ENCODE measurements at places on chromosomes 1 and 21.

DNA sequence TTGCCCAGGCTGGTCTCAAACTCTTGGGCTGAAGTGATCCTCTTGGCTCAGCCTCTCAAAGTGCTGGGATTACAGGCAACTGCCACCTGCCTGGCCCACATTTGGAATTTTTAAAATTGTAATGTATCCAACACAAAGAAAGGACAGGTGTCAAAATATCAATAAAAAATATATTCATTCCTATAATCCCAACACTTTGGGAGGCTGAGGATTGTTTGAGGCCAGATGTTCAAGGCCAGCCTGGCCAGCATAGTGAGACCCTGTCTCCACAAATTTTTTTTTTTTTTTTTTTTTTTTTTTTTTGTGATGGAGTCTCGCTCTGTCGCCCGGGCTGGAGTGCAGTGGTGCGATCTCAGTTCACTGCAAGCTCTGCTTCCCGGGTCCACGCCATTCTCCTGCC, 10.0 kb downstream of the HES2 start:
- DNase-seq: no peak

DNA sequence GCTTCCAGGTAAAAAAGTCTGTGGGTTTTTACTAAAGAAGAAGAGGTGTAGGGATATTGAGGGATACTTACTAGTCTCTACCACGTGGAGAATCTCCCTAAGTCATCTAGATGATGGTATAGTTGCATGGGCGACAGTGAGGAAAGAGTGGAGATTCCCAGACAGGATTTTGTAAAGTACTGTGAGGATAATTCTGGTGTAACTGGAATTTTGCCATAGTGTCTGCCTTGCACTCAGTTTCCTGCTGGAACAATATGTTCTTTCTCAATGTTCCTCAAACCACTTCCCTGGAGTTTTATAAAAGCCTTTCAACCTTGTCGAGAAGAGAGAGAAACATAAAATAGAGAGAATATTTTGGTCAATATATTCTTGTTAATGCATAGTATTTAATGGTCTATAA, 95.1 kb upstream of the WLS start:
- no peak for DNase-seq

DNA sequence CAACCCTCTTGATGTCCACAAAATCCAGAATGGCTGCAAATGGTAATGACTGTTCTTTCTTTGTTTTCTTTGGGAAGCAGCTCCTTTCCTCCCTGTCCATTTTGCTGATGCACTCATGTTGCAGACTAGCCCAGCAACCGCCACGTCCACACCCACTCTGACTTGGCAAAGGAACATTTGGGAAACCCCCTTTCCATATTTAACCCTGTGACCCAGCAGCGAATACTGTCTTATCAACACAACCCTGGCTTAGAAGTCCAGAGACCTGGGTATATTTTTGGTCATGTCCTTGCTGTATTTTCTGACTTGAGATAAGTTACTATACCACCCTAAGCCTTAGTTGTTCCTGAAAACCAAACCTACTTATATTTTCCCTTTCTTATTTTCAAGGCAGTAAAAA, 18.1 kb upstream of the SHE start:
- DNase-seq: no peak

DNA sequence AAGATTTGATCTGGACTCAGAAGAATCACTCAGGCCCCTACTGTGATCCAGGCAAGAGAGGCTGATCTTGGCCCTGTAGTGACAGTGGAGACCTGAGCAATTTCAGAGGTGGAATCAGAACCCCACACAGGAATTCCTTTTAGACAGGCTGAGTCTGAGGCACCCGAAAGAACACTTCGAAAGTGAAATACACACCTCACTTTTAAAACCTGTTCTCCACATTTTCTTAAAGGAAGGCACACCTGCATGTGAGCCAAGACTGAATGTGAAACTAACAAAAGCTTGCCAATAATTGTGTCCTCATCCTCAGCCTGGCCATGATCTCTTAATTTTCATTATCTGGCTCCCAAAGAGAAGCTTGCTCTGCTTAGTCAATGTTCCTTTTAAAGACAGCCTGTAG, 32.2 kb downstream of the SIPA1L2 start:
- no peak for DNase-seq

- no peak for DNase-seq
Observed at GRCh38 chr1:217272385-217272784, 358.5 kb downstream of the GPATCH2 start.
